ENCODE measurements at places on chromosomes 6 and 20.

DNA sequence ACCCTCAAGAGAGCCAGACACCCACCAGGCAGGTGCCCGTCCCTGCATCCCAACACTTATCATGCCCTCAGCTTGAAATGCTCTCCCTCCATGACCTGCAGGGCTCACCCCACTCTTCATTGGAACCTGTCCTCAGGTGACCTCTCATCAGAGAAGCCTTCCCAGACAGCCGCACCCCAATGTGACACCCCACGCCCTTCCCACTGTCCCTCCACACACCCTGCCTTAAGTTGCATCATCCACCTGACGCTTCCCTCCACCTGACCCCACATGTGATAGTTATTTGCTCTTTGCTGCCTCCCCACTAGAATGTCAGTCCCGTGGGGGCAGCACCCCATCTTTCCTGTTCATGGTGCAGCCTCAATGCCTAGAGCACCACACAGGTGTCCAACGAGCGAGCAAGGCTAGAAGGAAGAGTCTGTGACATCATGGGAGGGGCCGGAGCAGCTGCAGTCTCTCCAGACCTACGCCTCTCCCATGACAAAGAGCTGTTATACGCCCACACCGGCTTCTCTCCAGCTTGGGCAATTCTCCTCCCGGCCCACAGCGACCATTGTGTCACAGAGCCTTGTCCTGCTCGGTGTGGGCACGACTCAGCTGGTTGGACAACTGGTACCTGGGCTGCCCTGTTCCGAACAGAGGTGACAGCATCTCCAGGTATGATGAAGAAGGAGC lies 58.2 kb downstream of the NFATC2 start:
- no peak overlapping the region for H3K4me3 ChIP-seq
- no peaks in the 10 kb centered on the region for H3K36me3 ChIP-seq
- no peak for DNase-seq
- no peak overlapping the region for H3K27ac ChIP-seq
- H3K27me3 ChIP-seq = no peaks in the 10 kb centered on the region

DNA sequence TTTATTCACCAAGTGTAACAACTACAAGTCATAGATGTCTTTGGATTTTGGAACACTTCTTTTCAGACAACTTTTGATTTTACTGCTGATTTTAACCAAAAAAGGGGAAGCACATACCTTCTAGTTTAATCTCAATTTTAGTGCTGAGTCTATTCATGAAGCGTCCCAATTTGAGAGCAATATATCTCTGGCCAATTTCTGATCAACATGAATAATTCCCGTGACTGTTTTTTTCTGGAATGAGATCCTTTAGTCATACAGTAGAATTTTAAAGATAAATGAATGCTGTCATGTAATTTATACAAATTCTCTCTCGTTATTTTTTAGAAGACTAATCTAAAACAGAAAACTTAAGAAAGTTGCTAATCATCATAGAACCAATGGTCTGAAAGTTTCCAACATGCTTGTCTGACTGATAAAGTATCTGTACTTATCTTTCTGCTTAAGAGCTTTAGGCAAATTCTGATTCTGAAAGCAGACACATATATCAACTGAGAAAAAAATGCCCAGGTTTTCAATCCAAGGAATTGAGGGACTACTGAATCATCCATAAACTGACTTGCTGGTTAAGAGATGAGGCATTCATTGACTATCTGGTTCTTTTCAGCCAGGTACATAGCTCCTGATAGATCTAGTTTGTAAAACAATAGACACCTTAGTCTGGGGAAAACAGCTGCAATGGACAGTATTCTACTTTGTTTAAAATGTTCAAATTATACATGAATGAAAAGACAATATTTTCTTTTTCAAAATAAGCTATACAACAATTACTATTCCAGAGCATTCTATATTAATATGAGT lies 657.5 kb downstream of the RFPL4B start:
- H3K4me1 ChIP-seq = no peaks in the 10 kb centered on the region
- no peak overlapping the region for H3K4me3 ChIP-seq
- H3K27ac ChIP-seq = no peak overlapping the region

GRCh38 chr6:138716971-138717665 lies 56.5 kb upstream of the CCDC28A start:
- no peak overlapping the region for H3K4me3 ChIP-seq
- H3K36me3 ChIP-seq = no peaks in the 10 kb centered on the region
- no peaks in the 10 kb centered on the region for H3K27me3 ChIP-seq
- DNase-seq = no peak
- no peak overlapping the region for H3K27ac ChIP-seq
- no peaks in the 10 kb centered on the region for H3K4me1 ChIP-seq

- no peak overlapping the region for H3K4me3 ChIP-seq
- H3K27ac ChIP-seq = no peak overlapping the region
- no peak for DNase-seq
- no peaks in the 10 kb centered on the region for H3K36me3 ChIP-seq
- no peaks in the 10 kb centered on the region for H3K4me1 ChIP-seq
These were observed 57.2 kb downstream of the MTFR2 start for GRCh38 chr6:136192902-136193301.

DNA sequence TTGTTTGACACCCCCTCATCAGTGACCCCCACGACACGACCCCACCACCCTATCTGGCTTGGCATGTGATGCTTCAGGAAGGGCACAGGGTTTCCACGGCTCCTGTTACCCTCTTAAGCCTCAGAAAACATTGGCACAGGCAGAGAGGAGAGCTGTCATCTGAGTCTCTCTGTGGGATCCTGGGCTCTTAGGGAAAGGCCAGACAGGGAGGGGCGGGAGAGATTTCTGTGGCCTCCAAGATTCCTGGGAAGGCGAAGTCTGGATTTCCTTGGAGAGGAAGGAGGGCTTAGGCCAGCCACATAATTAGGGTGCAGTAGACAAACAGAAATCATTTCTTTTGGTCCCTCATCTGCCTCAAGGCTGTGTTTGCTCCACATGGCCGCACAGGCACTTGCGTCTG lies 191.6 kb upstream of the SNX9 start:
- no peaks in the 10 kb centered on the region for H3K36me3 ChIP-seq
- DNase-seq = peak; percentile 24
- no peaks in the 10 kb centered on the region for H3K27me3 ChIP-seq
- peaks cover 2% of the 10 kb centered on the region for H3K4me1 ChIP-seq
- H3K4me3 ChIP-seq = no peak overlapping the region

All from mesendoderm (in vitro differentiated cells).